Stimulated activated CD8-positive, alpha-beta memory T cell treated with anti-CD3 and anti-CD28 coated beads, Interleukin-7, amount 100 ng/mL, for 24 hours (primary cell): ENCODE measurements at places on chromosomes 2 and 18.

GRCh38 chr2:178230396-178230795, 36.1 kb downstream of the OSBPL6 start:
- DNase-seq, result no peak

DNA sequence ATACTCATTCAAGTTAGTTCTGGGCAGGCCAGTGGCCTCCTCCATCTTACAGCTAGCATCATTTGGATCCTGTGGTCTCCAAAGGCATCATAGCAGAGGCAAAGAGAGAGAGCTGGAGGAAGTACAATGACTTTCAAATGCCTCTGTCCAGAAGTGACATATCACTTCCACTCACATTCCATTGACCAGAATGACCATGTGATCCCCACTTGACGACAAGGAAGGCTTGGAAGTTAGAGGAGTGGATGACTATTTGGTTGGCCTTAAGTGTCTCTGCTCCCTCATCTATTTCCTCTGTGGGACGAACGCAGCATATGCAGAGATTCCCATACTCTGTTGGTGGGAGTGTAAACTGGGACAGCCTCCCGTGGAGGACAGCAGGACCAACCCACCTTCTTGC, 27.8 kb upstream of the MLPH start:
- DNase-seq, result no peak

GRCh38 chr18:74840492-74841167, 243.0 kb downstream of the ZNF407 start:
- no peak for DNase-seq

DNA sequence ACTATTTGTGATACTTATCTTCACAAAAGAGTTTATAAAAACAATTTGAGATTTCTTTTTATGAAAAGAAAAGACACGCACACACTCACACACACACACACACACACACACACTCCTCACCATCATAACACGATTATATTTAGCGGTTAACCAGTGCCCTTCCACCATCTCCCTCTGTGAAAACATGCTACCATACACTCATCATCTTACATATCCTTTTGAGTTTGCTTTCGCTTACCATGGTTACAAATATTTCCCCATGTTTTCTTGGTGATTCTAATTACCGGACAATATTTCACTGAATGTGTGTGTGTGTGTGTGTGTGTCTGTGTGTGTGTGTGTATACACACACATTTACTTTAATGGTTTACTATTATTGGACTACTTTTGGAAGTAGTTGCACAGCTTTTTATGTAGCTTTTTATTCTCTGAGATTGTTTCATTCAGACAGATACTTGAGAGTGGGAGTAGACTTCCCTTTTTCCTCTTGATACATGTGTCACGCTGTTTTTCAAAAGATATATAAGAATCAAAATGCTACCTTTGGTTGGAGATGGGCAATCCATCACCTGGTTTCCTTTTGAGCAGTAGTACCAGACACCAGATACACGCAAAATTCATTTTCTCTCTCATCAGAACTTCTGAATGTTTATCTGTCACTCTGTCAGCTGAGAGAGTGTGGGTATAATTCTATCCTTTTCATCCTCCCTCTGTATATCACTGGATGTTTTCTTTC, 138.1 kb downstream of the SETBP1 start:
- no peak for DNase-seq

GRCh38 chr2:234293973-234294372, 202.9 kb downstream of the ARL4C start:
- DNase-seq, result no peak

- DNase-seq, result no peak
Measured at GRCh38 chr18:66682855-66683322, 79.0 kb upstream of the CDH19 start.

DNA sequence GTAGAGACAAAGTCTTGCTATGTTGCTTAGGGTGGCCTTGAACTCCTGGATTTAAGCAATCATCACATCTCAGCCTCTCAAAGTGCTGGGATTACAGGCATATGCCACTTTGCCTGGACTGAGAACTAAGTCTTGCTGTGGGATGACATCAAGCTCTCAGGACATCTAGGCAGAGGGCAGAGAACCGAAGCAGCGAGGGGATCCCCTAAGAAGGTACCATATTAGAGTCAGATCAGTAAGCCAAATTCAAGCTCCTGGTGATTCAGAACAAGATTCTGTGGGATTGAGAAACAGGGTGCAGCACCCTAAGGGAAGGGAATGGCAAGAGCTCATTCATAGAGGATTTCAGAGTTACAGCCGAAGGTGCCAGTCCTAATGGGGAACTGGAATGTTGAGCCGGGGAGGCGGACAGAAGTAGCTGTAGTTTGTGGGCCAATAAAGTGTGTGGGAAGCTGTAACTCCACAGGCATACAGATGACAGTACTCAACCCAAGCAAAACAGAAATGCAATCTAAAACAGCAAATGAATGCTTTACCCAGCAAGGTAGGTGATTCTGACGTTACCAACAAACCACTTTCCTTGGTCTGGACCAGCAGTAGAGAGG, 30.9 kb downstream of the EPHA4 start:
- DNase-seq, result no peak

DNA sequence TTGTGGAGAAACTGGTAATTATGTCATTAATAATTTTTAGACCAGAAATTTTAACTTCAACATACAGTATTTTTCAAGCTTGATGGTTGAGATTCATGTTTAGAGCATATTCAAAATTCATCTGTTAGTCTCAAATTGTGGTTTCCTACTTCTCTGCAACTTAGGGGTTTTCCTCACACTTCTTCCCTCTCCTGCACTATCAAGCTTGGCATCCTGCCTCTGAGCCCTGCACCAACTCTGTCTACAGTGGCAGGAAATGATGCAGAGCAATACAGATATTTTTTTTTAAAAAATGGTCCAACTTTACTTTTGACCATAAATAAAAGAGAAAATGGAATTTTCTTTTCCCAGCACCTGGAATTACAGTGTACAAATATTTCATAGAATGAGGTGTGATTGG, 247.3 kb downstream of the NUP35 start:
- no peak for DNase-seq

- no peak for DNase-seq
Measured at GRCh38 chr2:40823478-40823877, 371.6 kb upstream of the SLC8A1 start.

- no peak for DNase-seq
Measured at GRCh38 chr2:167771628-167772027, 475.8 kb downstream of the STK39 start.

GRCh38 chr2:187847245-187848208, 293.3 kb upstream of the TFPI start:
- DNase-seq, result no peak
